ENCODE measurements at places on chromosomes 1 and 21.

- no peak for DNase-seq
Measured at GRCh38 chr1:234985007-234985370, 143.6 kb downstream of the TOMM20 start.

GRCh38 chr1:23772854-23773242, 5.4 kb upstream of the PITHD1 start:
- DNase-seq, result no peak

GRCh38 chr1:206558794-206559671, 51.7 kb downstream of the RASSF5 start:
- no peak for DNase-seq

- no peak for DNase-seq
Measured at GRCh38 chr1:46128344-46128743, 4.1 kb downstream of the PIK3R3 start.

DNA sequence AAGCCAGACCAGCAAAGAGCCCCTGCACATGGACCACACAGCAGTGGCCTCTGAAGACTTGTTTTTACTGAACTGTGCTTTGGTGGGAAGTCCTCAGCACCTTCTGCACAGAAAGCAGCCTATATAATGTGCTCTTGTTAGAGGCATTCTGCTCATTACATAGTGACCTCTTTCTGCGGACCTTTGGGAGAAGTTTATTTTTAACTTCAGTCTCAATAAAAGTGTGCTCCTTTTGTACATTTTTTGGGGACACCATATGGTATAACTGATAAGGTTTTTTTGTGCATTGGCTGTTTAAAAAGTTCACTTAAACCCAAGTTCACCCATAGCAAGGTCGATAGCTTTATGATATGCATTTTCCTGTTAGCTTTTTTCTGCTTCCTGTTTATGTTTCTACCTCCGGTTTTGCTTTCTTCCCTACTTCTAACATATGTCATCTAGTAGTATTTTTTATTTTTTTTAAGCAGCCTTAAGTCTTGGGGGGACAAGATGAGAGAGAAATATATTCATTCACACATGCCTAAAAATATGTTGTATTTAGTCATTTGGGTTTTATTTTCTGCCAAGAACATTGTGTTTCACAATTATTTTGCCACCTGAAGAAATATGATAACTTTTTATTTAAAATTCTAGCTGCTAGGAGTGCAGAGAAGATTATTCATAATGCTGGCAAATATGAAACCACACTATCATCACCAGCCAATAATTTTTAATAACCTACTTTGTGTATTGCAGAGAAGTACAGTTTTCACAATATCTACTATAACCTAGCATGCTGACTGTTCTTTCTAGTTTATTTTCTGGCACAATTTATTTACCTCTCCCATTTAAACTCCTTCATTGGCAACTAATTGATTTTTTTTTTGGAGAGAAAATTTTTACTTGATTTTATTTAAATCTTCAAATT, 22.9 kb upstream of the SLC19A2 start:
- no peak for DNase-seq

DNA sequence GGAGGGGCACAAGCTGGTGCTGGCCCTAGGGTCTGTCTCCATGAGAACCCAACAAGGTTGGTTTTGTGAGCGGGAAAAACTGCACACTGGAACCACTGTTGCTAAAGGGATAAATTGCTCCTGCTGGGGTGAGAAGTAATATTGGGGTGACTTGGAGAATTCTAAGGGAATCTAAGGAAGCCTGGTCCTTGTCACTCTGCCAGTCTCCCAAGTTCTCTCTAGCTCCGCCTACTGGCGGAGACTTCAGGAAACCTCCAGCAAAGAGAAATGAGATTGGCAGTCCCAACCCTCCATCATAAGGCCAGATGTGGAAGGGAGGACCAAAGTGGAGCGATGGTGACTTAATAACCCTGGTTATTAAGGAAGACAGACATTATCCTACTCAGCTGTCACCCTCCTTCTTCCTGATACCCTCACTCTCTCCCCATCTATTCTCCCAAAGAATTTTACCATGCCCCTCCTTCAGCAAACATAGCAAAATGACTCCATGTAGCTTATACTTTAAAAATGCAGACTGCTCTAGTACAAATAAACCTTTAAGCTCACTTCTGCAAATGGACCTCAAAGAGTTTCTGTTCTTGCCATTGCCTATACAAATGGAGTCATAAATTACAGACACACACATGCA, 2.7 kb downstream of the LCE1F start:
- no peak for DNase-seq

Measured in stimulated activated CD4-positive, alpha-beta T cell treated with anti-CD3 and anti-CD28 coated beads, Interleukin-12 subunit alpha, Interleukin-12 subunit beta, amount 100 ng/mL, for 4 hours (primary cell).